ENCODE measurements at places on chromosomes 6 and 20. TPM values are rescaled to one million over a fixed set of nuclear protein-coding genes. Genes with fewer than 3 reads are reported as not detected.

The PLEKHG1 gene
- total RNA-seq, result 3.3 TPM

The THBD gene
- 0.14 TPM for total RNA-seq

The C6orf163 gene
- 0.71 TPM for total RNA-seq

The RIPPLY2 gene
- not detected for total RNA-seq

The CHD6 gene
- total RNA-seq, result 122 TPM

All from CD8-positive, alpha-beta T cell (primary cell).